Dorsolateral prefrontal cortex (tissue), 122 donors: ENCODE measurements at places on chromosomes 12 and 14.

DNA sequence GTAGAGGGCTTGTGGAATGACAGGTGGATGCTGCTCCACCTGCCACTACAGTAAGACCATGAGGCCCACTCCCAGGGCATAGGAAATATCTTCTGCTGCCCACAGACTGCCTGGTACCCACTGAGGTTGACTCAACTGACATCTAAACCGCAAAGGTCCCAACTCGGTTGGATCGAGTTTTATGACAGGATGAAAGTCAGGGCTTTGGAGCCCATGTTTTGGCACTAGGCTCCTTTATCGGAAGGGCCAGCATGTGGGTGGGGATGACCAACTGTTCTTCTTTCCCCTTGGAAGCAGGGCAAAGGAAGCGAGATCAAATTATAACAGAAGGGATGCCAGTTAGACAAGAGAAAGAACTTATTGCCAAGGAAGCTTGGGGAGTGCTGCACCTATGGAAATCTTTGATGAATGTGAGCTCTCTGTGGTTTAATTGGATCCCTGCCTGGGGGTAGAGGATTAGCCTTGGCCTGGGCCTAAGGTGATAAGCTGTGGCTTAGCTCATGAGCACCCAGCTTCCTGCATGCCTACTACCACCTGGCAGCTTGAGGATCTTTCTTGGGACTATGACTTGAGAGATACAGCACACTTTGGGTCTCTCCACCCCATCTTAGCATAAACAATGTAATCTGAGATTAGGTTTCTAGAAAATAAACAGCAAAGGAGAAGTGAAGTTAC lies 121.8 kb downstream of the KCNA5 start:
- DNase-seq: no peak

DNA sequence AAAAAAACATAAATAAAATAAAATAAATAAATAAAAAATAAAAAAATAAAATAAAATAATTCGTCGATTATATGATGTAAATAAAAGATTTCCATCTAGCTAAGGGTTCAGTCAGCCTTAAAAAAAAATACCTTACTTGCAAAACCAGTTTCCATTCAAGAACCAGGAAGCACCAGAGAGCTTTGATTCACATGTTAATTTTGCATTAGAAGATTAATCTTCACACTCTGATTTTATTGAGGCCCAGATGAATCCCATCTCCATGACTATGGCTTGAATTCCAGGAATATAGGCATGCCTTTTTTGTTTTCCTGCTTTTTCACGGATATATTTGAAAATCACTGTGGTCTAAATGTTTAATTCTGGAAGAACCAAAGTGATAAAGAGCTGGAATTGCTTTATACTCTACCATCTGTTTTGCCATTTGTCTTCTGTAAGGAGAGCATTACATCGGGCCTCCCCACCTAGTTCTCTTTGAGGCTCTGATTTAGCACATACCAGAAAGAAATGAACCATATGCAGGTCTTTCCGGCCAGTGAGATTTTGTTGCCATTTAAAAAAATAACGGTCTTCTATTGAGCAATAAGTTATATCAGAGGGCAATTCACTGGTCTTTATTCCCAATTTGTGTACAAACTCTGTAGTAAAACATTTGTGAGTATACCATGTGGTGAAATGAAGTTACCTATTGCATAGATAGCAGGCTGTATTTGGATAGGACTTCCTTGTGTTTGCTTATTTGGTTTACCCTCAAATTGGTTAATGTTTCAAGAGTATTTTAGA lies 175.5 kb downstream of the AEBP2 start:
- DNase-seq: no peak

DNA sequence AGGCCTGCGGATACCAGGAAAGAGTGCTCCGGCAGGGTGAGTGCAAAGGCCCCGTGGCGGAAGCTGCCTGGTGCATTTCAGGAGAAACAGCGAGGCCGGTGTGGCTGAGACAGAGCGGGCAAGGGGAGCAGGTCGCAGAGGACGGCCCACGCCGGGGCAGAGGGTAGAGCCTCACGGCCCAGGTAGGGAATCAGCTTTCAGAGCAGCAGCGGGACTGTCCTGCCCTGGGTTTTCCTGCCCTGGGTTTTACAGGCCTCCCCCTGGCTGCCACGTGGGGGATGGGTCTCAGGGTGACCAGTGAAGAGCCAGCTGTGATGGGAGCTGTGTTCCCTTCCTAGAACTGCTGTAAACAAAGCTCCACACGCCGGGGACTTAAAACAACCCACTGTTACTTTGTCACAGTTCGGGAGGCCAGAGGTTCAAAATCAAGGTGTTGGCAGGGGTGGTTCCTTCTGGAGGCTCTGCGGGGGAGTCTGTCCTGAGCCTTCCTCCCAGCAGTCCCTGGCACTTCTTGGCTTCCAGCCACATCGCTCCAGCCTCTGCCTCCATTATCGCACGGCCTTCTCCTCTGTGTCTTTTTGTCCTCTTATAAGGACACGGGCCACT lies 10.4 kb downstream of the NCOR2 start:
- DNase-seq: no peak

DNA sequence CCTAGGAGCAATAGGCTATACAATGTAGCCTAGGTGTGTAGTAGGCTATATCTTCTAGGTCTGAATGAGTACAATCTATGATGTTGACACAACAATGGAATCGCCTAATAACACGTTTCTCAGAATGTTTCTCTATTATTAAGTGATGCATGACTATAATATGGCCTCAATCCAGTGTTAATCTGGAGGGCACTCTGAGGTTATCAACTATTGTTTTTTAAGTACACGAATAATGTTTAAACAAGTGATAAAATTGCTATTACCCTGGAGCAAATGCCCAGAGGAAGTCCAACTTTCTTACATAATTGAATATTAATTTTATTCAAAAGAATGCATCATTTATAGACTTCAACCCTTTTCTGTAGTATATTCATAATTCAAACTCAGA lies 16.4 kb upstream of the CNIH1 start:
- DNase-seq: no peak

DNA sequence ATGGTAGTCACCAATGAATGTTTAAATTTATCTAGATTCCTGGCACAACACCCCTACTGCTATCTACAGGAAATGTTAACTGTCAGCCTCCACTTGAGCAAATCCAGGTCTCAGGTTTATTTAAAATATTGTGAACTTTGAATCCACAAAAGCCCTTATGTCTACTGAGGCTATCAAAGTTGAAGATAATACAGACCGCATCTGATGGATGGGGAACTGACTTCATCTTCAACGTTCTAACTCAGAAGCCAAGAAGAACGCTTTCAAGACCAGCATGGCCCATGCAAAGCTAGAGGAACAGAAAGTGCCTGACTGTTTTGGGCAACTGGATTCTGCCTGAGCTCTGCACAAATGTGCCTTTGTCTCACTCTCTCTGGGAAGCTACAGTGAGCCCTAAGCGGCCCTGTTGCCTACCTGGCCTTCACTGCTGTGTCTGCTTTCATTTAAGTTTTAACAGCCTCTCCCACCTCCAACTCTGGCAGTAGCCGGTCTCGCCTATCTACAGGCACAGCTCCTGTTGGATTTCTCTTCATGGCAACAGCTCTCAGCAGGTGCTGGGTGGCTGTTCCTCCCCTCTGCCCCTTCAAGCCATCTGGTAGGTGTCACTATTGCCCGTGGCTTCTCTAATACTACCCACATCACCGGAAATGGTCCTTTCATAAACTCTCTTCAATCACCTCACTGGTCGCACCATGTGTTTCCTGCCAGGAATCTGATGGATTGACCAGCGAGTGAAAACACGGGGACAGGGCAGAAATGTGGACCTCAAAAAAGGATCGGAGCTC lies 112.1 kb upstream of the OVCH1 start:
- no peak for DNase-seq

- no peak for DNase-seq
Observed at GRCh38 chr12:130480887-130481286, 143.2 kb downstream of the PIWIL1 start.

GRCh38 chr14:103232031-103232808 lies 101.8 kb upstream of the EIF5 start:
- no peak for DNase-seq
